ENCODE measurements at places on chromosomes 5 and 9.

DNA sequence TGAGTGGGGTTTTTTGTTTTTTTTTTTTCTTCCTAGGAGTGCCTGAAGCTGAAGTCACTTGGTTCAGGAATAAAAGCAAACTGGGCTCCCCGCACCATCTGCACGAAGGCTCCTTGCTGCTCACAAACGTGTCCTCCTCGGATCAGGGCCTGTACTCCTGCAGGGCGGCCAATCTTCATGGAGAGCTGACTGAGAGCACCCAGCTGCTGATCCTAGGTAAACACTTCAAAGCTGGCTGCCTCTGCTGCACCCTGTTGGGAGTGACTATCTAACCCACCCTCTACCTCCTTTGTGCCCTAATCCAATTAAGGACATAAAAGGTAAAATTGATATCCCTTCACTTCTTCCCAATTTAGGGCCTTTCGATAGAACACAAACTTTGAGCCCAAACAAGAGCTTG, 206.8 kb downstream of the SAXO1 start:
- no peak for DNase-seq

- no peak for DNase-seq
These were observed 96.7 kb upstream of the SMIM23 start for GRCh38 chr5:171688696-171689495.

DNA sequence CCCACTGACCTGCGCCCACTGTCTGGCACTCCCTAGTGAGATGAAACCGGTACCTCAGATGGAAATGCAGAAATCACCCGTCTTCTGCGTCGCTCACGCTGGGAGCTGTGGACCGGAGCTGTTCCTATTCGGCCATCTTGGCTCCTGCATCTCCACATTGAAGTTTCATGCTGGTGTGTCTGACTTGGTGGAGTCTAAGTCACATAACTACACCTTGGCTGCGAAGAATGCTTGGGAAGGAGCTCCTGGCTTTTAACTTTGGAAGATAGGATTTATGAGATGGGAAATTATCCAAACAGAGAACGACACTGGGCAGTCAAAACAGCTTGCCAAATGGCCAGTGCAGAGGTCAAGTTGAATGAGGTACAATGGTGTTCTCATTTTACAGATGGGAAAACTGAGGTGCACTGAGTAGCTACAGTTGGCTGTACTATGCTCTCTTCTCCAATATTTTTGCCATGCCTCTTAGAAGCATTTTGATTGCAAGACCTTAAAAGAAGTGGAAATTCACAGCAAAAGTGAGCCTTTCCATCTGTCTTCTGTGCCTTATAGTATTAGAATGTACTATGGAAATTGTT, 36.7 kb downstream of the CCDC192 start:
- DNase-seq, result no peak

DNA sequence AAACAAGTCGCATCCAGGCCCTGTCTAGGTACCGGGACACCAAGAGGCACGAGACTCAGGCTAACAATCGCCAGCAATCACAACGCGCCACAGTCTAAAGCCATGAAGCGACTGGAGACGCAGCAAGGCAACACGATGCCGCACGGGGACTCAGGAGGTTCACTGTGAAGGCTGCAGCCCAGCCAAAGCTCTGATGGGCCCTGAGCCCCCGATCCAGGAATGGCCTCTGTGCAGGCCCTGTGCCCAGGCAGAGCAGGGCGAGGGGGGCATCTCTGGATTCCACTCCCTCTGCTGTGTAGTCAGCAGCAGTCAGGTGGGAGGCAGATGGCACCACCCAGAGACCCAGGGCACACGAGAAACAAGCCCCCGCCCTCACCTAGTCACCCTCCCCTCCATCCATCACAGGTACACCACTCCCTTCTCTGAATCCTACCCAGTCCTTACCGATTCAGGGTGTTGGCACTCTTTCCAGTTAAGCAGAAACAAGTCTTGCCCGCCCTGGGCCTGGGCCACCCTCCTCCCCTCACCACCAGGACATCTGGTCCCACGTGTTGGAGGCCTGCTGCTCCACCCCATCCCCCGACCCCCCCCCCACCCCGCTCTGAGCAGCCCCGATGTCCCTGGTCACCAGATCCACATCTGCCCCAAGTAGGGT, 1.1 kb downstream of the RALGDS start:
- DNase-seq, result peak; percentile 70

- no peak for DNase-seq
These were observed 6.7 kb upstream of the ISL1 start for GRCh38 chr5:51376509-51376908.

DNA sequence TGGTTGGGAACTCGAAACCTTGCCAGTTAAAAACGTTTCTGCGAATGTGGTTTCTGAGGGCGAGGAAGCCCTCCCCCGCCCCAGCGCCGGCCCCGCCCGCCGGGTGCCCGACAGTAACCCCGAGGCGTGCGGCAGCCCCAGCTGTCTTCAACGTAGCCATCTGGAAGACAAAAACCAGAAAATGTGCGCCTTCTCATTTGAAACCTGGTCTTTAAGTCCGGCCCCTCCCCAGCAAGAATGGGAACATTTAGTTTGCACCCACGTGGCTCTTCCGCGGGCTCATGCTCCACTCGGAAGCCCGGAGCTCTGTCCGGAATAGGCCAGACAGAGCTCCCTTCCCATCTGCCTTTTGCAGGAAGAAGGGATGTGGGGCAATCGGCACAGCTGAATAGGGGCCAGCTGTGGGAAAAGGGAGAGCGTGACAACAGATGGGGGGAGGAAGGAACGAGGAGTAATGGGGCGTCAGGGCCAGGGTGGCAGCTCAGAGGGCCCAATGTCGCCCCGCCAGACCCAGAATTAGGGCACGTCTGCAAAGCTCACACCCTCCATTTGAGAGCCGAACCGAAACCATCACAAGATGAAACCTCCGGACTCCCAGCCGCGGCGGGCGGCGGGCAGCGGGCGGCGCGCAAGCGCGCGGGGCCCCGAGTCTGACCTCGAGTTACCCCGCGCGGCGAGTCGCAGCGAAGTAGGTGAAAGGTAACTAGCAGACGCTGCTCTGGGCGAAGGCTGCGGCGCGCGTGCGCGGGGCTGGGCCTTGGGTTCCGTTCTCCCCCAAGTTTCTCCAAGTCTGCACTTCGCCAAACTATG, 63.4 kb upstream of the ABCA1 start:
- DNase-seq, result peak; percentile 80
